ENCODE measurements at places on chromosomes 16 and 17.

GRCh38 chr16:19215705-19216104 is 47.7 kb downstream of the SYT17 start:
- DNase-seq: no peak

DNA sequence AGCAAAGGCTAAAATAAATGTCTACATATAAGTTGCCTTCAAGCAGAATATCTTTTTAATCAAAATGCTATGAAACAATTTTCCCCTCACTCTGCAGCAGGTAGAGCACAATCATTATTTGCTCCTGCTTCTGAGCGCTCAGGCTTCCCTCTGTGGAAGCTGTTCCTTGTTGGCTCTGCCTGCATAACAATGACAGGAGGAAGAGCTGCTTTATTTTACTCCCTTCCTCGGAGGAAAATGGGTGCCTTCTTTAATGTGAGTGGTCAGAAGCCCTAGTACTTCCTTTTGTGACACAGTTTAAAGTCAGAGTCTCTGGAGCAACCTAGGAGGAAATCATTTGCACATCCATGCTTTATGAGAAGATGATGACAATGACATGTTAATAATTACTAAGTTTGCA is 492.1 kb downstream of the CDH8 start:
- DNase-seq: no peak

GRCh38 chr16:84098939-84099338 is 17.8 kb downstream of the MBTPS1 start:
- DNase-seq: no peak

GRCh38 chr16:67407176-67407787 is 9.0 kb downstream of the ZDHHC1 start:
- no peak for DNase-seq

DNA sequence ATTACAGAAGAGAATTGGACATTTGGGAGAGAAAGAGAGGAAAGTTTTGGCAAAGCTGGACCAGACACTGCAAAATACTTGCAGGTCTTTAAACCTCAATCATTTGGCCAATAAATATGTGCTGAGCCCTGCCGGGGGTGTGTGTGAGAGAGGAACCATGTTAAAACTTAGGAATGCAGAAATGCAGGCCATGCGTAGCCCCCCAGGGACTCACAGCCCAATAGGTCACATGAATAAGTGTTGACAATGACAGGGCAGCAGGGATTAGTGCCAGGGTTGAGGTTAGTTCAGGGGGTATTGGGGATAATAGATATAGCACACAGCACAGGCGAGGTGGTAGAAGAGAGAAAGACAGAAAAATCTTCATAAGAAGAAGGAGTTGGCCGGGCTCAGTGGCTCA is 113.3 kb upstream of the ADAMTS18 start:
- DNase-seq: no peak

GRCh38 chr17:14019186-14019956 is 49.9 kb upstream of the COX10 start:
- DNase-seq: no peak

DNA sequence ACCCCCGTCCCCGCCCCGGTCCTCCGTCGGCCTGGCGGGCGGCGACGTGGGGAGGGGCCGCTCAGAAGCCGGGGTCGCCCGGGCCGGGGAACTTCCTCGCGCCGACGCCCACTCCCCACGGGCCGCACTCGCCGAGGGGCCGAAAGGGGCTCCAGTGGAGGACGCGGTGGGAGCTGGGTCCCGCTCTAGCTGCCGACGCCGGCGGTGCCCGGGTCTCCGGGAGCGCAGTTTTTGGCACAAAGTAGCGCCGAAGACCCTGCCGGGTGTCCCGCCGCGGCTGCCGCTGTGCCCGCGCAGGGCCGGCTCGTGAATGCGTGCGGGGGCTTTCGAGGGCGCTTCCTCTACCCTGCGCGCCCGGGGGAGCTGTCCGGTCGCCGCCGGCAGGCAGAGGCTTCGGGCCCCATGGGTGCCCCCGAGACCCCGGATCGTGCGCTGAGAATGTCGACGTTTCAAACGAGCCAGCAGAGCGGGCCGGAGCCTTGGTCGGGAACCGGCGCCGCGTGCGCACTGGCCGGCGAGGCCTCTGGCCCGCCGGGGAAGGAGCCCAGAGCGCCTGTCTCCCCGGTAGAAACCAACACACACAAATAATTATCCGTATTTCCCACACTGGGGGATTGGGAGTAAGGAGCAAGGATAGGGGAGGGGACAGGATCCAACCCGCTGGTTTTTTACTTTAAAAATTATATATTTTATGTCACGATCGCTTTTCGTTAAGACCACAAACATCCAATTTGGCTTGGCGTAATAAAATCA is 46.6 kb upstream of the SLC38A10 start:
- DNase-seq: no peak

GRCh38 chr17:65678546-65678945 is 117.1 kb upstream of the AXIN2 start:
- DNase-seq: no peak
